ENCODE measurements at places on chromosomes 1 and 21.

- DNase-seq = peak; percentile 54
These were observed 12.8 kb upstream of the TMEM200B start for GRCh38 chr1:29136391-29136915.

DNA sequence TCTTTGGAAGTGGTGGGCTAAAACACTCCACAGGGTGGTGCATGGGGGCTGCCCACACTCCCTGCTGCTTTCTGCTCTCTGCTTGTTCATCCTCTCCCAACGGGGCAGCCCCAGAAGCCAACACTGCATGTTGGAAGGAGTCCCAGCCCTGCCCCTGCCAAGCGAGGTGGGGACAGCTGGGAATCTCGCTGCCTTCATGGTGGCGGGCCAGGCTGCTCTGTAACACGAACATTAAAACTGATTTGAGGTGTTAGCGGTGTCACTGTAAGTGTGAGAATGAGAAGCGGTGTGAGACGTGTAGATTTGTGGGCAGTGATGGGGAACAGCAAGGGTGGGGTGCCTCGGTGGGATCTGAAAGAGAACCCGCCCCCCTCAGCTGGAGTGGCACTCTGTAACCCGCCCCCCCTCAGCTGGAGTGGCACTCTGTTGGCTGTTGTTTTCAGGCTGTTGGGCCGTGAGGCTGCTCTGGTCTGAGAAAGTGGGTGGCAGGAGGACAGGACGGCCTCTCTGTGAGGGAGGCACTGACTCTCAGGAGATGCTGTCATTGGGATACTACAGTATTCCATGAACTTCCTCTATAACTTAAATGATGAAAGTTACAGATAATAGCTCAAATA lies 80.9 kb downstream of the PCBP3 start:
- no peak for DNase-seq

DNA sequence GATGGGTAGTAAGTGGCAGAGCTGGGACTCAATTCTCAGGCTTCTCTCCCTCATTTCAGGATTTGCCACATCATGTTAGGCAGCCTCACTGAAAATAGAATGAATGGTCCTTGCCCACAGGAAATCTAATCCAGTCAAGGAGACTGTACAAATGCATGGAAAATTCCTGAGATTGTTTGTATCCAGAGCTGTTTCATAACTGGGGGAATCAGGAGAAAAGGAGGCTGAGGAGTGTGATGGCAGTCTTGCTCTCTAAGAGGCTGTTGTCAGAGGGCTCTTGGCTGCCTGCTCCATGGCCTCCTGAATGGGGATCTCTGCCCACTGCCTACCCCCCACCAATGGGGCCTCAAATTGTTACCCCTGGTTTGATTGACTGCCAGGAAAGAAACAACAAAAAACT lies 141.9 kb upstream of the TNR start:
- peak; percentile 3 for DNase-seq

DNA sequence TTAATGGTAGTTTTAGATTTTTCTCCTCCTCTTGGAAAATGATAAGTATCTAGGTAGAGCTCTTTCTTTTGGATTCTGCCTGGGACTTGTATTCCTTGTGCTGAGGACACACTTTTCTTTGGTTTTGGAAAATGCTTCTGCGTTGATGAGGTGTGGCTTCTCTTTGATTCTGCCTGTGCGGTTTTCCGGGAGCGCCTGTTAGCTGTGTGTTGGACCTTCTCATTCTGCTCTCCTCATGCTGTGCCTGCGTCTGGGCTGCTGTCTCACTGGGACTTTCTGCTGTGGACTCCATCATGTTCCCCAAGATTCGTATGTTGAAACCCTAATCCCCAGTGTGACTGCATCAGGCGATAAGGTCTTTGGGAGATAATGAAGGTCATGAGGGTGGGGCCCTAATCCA lies 21.0 kb downstream of the C1orf174 start:
- DNase-seq = no peak

DNA sequence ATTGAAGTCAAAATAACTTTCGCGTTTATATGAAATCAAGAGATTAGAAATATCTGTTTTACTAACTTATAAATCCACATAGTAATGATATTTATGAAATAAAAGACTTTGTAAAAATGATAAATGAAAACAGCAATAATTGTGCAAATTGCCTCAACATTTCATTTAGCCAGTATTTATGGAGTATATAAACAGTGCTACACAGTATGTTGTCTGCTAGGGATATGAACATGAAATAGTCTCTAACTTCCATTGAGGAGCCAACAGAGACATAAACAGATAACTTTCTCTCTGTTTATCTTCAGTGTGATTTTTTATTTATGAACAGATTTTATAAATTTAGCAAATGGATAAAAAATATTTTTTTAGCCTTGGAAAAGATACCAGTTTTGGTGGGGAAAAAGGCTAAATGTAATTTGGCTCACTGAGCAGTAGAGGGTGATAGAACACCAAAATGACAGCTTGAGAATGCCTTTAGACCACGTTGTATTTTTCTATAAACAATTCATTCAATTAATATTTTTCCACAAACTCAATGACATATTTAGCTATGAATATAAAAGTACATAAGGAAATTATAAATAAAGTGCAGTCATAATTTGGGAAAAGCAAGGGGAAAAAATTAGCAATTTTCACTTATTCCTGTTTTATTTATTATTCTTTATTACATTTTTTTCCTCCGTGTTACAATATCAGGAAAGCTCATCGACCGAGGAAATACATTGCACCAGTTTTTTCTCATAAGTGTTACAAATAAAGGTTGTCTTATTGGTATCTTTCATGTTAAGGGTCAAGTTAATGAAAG lies 47.5 kb upstream of the EEIG2 start:
- DNase-seq = peak; percentile 37

DNA sequence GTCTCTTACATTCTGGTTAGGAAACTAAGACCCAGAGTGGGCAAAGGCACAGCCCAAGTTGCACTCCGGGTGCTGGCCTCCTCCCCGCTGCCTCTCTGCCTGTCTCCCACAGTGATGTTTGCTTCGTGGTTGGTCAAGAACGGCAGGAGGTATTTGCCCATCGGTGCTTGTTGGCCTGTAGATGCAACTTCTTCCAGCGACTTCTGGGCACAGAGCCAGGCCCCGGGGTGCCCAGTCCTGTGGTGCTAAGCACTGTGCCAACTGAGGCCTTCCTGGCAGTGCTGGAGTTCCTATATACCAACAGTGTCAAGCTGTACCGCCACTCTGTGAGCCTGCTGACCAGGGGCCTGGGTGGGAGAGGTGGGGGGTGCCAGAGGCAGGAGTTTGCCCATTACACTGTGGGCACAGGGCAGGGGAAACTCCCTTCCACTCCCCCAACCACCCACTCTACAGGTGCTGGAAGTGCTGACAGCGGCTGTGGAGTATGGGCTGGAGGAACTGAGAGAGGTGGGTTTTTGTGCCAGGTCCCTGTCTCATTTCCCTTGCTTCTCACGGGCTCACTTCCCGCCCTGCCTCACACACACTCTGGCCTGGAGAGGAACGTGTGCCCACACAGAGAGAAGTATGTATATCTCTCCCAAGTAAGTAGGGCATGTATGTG lies 1.9 kb downstream of the BTBD19 start:
- peak; percentile 62 for DNase-seq

GRCh38 chr1:151222130-151222529 lies 23.8 kb downstream of the PIP5K1A start:
- no peak for DNase-seq

GRCh38 chr1:205963352-205964155 lies 20.3 kb upstream of the SLC26A9 start:
- peak; percentile 75 for DNase-seq

- DNase-seq = no peak
These were observed 160.6 kb upstream of the ATP1B1 start for GRCh38 chr1:168945870-168946269.

All from astrocyte of the spinal cord (primary cell).